Hematopoietic multipotent progenitor cell treated with erythropoietin and hydrocortisone succinate and interleukin-3 and kit ligand, for 4 days (in vitro differentiated cells): ENCODE measurements at places on chromosomes 6 and 20.

DNA sequence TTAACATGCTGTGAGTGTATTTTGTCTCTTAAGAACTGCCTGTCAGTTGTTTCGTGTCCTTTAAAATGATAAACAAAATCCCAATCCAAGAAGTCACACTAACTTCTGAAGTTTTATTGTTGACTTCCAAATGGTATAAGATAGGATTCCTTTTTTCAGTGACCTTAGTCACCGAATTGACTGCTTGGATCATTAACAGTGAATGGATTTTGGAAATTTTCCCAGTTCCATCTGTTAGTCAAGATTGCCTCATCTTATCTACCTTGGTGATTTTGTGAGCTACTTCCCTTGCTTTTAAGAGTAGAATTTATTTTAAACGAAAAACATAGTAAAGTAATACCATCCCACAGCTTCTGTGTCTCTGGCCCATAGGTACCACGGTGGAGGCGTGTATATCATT lies 14.9 kb downstream of the RIOK1 start:
- no peak for DNase-seq

DNA sequence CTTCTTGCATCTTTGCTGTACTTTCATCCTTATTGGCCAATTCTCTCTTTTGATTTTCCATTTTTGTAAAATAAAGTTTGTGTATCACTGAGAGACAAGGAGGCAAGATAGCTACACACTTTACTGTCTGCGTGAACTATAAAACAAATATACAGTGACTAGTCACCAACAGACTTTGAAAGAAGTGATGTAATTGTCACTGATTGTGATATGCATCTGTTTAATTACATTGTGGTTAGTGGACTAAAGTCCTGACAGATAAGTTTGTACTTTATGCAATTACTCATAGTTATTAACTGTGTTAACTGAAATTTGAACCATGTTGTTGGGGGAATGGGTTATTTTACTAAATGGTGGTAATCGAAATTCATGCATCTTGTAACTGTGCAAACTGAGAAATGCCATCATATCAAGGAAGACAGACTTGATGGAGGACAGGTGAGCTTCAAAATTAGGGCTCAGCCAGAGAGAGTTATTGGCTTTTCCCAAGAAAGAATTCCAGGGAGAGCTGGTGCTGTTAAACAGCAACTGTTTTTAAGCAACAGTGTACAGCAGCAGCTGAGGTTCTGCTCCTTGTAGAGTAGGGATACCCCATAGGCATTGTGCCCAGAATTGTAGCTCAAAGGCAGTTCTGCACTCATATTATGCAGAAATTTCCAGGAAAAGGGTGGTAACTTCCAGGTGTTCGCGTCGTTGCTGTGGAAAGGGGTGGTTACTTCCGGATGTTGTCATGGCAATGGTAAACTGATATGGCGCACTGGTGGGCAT lies 62.9 kb downstream of the EFHC1 start:
- DNase-seq: peak; percentile 71

DNA sequence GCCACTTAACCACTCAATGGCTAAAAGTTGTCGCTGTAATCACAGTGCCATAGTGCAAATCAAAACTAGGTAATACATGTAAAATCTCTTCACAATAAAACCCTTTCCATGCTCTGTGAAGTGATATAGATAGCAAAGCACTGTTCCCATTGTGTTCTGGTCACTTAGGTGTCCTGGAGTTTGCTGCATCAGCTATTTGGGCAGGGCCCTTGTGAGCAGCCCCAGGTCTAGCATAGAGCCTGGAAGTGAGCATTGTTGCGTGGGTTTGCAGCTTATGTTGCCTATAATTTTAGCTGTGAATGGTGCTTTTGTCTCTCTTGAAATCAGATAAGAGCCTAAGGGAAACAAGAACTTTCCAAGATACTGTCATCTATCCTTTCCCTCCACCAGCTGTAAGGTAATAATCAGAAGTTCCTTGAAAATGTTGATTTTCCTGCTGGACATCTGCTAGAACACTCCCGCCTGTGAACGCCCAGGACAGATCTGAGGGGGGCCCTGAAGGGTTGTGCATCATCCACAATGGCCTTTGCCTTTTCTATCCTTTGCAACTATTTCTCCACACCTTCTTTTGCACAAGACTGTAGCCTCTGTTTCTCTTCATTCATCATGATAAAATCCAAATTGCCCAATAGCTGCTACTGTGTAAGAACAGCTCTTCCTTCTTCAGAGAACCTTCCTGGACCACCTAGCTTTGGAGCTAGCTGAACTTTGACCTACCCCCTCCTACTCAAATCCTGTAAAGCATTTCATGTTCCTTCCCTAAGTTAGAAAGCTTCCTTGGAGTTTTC lies 57.0 kb downstream of the TNFAIP3 start:
- DNase-seq: peak; percentile 40

DNA sequence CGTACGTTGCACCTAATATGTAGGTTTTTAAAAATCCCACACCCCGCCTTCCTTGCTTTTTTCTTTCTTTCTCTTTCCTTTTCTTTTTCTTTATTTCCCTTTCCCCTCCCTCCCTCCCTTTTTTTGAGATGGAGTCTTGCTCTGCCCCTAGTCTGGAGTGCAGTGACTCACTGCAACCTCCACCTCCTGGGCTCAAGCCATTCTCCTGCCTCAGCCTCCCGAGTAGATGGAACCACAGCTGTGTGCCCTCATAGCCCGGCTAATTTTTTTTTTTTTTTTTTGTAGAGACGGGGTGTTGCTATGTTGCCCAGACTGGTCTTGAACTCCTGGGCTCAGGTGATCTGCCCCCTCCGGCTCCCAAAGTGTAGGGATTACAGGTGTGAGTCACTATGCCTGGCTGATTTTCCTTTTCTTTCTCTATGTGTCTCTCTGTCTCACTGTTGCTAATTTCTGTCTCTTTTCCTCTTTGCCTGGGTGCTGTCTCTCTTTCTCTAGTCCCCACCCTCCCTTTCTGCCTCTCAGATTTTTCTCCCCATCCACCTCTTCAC lies 61.2 kb downstream of the SRC start:
- DNase-seq: no peak

GRCh38 chr6:25377664-25378063 lies 98.5 kb downstream of the CARMIL1 start:
- DNase-seq: peak; percentile 64

DNA sequence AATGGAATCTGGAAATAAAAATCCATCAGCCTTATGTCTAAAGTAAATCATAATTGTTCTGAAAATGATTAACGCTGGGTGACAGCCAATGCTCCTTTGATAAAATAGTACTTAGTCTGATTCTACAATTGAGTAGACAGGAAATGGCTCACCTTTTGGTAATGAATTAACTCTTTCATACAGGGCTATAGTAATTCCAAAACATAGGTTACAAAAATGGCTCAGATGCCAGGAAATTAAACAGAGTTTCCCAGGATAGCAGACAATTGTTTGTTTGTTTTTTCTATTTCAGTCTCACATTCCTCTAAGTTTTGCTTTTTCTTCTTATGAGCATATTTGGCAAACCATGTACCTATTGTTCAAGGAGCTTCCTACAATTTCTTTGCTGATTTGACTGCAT lies 257.2 kb upstream of the EPHA7 start:
- no peak for DNase-seq

DNA sequence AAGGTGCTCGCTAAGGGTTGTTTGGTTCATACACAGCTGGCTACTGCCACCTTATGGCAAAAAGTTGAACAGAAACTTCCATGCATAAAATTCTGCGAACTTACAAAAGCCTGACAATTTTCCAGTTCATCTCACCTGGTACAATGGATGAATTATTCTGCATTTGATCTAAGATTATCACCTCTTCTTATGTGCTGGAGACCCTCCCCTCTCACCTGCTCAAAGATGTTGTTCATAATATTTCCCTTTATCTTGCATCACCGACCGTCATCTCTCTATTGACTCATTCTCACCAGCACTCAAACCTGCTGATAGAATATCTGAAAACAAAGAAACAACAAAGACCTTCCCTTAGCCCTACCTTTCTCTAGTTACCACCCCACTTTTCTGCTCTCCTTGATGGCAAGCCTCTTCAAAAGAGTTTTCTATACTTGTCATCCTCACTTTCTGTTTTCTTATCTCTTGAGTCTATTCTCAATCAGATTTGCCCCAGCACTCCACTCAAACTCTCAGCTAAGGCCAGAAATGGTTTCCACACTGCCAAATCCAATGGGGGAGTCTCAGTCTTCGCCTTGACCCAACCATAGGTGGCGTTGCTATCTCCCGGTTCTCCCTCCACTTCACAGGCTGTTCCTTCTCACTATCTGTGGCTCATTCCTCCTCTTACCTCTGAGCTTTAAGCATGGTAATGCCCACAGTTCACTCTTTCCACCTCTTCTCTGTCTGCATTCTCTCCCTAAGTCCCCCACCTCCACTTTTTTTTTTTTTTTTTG lies 25.8 kb downstream of the SNRNP48 start:
- peak; percentile 77 for DNase-seq

DNA sequence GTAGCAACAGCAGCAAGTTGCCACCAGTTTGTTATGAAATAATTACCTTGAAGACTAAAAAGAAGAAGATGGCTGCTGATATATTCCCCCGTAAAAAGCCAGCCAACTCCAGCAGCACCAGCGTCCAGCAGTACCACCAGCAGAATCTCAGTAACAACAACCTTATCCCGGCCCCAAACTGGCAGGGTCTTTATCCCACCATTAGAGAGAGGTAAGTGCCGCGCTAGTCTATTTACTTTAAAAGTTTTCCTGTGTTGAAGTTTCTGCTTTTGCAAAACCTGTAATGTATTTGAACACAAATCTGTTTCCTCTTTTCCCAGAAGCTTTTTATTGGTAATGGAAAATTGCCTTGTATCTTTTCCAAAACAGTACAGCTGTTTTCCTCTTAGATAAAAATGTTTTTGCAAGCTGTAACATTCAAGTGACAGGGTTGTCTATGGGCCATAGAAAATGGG lies 725 bp downstream of the BTBD3 start:
- peak; percentile 19 for DNase-seq

DNA sequence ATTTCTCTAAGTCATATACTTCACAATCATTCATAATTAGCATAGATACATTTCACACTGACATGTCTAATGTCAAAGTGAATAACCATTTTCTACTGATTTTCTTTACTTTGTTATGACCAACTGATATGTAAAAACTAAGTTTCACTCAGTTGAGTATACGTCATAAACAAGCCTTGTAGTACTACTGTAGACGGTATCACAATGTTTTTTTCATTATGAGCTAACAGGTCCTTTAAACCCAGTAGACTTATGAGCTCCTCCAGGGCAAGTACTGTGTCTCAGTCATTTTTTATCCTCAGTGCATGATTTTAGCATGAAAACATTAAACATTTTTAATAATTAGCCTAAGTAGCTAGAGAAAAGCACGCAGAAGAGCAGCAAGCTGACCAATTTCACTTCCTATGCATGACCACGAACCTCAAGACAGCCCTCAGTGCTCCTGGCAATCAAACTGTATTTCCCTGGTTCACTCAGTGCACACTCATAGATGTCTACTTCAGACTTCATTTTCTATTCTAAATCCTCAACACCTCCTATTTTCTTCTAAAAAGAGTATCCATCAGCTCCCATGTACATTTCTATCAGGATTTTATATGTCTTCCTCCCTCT lies 32.0 kb upstream of the TFAP2D start:
- no peak for DNase-seq

GRCh38 chr6:163199371-163199770 lies 215.1 kb upstream of the QKI start:
- DNase-seq: no peak

DNA sequence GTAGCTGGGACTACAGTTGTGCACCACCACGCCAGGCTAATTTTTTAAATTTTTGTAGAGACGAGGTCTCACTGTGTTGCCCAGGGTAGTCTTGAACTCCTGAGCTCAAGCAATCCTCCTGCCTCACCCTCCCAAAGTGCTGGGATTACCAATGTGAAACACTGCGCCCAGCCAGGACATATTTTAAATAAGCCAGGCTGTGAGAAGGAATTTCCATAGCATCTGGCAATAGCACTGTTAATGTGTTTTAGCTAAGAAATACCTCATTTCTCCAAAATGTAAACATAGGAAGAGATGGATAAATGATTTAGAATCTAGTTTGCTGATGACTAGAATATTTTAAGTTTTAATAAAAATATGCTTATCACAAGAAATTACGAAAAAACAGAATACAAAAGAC lies 27.0 kb upstream of the SLA2 start:
- DNase-seq: no peak

DNA sequence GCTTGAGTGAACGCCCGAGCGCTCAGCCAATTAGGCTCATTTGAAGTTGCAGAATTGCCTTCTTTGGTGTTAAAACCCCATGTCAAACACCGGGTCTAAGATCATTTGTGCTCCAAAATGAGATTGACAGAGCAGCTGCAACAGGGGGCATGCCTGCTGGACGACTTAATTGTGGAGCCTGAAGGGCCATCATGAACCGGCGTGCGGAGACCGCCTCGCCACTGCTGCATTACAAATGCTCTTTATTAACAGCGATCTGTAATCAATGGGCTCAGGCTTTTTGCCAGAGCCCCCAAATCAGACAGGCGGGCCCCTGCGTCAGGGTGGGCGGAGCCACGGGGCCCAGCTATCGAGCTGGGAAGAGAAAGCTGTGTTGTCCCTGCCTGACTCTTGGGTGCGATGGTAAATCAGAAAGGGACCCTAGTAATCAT lies 183.2 kb downstream of the SIM1 start:
- no peak for DNase-seq

- no peak for DNase-seq
Observed at GRCh38 chr6:83952830-83953229, 80.7 kb upstream of the MRAP2 start.

- no peak for DNase-seq
Observed at GRCh38 chr20:31721408-31722256, 1.0 kb downstream of the BCL2L1 start.

- DNase-seq: no peak
Observed at GRCh38 chr6:3361312-3362037, 95.4 kb downstream of the SLC22A23 start.

DNA sequence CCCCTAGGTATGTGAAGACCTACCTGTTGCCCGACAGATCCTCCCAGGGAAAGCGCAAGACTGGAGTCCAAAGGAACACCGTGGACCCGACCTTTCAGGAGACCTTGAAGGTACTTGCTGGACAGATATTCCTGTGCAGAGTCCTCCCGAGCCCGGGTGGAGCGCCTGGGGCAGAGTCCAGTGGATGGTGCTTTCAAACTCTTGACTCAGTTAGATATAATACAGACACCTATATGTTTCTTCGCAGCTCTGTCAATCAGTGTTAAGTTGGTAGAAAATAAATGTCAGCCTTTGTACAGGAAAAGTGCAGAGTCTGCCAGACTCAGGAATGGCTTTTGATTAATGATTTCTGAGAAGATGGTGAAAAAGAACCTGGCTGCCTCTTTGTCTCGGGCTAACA lies 67.2 kb downstream of the EZR start:
- DNase-seq: no peak

DNA sequence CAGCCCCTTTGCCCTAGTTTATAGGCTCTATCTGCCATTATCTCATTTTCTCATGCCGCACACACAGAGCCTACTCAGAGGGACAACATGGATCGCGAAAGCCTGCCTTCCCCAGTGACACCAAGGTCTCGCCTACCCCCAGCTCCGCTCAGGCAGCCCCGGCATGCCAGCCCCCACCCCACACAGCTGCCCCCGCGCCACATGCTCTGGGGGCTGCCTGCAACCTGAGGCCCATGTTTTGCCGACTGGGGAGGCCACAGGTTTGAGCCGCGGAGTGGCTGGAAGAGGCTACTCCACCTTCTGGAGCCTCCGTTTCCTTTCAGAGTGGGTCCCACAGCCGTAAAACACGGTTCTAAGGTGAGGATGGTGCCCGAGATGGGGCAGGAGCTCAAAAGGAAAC lies 102.1 kb downstream of the ASXL1 start:
- DNase-seq: no peak

GRCh38 chr6:112041535-112041934 lies 12.4 kb upstream of the CCN6 start:
- no peak for DNase-seq

GRCh38 chr20:242905-243304 lies 14.6 kb upstream of the DEFB132 start:
- no peak for DNase-seq
